ENCODE measurements at places on chromosomes 12 and 14.

- no peak for DNase-seq
Measured at GRCh38 chr12:117370588-117370987, 9.2 kb upstream of the NOS1 start.

GRCh38 chr12:15858353-15858752 is 23.8 kb upstream of the STRAP start:
- DNase-seq: no peak

DNA sequence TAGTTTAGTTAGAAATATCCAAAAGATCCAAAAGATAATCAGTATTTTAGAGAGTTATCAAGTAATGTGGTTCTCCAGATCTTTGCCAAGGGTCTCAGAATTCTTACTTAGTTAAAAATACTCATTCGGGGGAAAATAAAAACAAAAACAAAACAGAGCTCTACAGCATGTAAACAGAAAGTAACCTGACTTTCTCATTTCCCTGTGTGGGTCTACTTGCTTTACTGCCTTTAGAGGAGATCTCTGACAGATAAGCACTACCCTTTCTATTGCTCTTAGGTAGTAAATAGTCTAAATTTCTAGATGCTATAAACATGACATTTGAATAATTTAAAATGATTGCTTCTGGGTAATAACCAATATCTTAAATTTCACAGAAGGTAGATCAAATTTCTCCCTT is 371.8 kb downstream of the RPL10L start:
- no peak for DNase-seq

- DNase-seq: no peak
Measured at GRCh38 chr12:45703942-45704341, 25.6 kb upstream of the ARID2 start.

GRCh38 chr14:55272922-55273321 is 1.7 kb downstream of the FBXO34 start:
- no peak for DNase-seq

DNA sequence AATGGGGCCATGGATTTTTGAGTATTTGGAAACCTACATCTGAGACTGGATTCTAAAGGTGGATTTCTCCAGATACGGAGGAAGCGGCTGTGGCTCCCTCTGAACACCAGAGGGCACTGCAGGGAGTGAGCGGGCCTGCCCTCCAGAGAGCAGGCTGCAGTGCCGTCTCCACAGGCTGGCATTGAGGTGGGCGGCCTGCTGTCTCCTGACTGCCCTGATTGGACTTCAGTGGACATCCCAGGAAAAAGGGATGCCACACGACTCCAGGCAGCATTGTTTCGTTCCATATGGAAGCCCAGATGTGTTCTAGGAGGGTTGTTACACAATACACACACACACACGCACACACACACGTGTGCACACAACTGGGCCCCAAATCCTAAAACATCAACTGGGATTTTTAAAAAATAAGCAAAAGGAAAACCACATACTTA is 20.9 kb upstream of the ANO2 start:
- no peak for DNase-seq

DNA sequence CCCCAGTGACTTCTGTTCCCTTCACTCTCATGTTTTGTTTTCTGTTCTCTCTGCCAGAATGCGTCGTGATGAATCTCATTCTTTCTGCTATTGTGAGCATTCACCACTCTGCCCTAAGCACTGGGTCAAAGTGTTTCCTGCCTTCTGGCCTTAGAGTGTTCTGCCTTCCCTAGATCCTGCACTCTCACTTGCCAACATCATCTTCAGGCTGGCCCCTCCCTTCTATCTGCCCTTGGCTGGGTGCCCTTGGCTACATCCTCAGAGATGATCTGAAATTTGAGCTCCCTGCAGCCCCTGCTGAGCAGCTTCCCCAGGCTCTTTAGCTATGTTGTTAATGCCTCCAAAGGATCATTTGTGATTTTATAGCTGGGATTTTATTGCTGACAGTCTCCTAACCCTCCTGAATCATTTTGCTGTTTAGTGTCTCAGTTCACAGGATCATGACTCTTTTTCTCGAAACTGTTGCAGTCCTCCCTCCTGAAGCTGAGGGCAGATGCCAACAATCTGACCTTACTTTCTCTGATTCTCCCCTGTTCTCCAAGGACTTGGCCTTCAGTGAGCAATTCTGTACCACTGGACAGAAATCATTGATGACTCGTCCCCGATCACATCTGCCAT is 4.5 kb downstream of the DHRS2 start:
- DNase-seq: peak; percentile 72

DNA sequence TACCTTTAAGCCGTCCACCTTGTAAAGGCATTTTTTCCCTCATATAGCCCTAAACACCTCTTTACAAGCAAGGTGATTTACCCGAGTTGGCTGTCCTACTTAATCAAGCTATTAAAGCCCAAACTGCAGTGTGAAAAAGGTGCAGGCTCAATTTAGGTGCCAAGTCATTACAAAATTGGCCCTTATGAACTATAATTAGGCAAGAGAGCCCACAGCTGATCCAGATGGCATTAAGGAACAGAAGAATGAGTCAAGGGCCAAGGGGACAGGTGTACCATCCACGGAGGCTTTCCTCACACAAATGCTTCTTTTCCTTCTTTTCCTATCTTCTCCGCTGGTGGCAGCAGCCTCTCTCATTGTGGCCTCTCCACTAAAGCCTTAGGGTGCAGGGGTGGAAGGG is 90.5 kb downstream of the TTC8 start:
- no peak for DNase-seq

DNA sequence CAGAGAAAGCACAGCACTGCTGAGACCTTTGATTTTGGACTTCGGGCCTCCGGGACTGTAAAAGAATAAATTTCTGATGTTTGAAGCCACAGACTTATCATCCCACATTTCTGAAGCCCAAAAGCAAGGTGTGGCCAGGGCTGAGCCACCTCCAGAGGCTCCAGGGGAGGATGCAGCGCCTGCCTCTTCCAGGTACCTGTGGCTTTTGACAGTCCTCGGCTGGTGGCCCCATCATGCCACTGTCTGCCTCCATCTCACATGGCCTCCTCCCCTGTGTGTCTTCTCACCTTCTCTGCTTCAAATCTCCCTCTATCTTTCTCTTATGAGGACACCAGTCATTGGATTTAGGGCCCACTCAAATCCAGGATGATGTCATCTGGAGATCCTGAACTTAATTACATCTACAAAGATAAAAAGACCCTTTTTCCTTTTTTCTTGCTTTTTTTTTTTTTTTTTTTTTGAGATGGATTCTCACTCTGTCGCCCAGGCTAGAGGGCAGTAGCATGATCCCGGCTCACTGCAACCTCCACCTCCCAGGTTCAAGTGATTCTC is 15.4 kb downstream of the GSC start:
- no peak for DNase-seq

GRCh38 chr12:113142173-113142885 is 6.8 kb upstream of the RASAL1 start:
- DNase-seq: no peak

GRCh38 chr14:66152302-66152701 is 333.9 kb upstream of the CCDC196 start:
- no peak for DNase-seq

DNA sequence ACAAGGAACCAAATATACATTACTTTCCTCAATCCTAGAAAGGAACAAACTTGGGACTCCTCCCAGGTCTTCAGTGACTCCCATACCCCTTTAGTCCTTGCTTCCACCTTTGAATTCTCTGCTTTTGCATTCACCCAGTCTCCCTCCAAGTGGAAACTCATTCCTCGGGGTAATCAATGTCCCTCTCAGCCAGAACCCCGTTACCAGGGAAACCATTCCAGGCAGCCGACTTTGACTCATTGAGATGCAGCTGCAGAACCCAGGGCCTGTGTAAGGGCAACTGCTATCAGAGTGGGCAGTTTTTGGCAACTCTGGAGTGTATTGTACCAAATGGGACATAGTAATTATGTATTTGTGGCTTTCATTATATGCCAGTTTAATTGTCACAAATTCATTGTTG is 186.2 kb downstream of the NRXN3 start:
- DNase-seq: no peak

GRCh38 chr12:59834659-59835474 is 239.0 kb downstream of the SLC16A7 start:
- no peak for DNase-seq

GRCh38 chr12:16587110-16587453 is 18.9 kb downstream of the LMO3 start:
- no peak for DNase-seq

GRCh38 chr12:75816897-75817296 is 214.7 kb downstream of the PHLDA1 start:
- DNase-seq: no peak

DNA sequence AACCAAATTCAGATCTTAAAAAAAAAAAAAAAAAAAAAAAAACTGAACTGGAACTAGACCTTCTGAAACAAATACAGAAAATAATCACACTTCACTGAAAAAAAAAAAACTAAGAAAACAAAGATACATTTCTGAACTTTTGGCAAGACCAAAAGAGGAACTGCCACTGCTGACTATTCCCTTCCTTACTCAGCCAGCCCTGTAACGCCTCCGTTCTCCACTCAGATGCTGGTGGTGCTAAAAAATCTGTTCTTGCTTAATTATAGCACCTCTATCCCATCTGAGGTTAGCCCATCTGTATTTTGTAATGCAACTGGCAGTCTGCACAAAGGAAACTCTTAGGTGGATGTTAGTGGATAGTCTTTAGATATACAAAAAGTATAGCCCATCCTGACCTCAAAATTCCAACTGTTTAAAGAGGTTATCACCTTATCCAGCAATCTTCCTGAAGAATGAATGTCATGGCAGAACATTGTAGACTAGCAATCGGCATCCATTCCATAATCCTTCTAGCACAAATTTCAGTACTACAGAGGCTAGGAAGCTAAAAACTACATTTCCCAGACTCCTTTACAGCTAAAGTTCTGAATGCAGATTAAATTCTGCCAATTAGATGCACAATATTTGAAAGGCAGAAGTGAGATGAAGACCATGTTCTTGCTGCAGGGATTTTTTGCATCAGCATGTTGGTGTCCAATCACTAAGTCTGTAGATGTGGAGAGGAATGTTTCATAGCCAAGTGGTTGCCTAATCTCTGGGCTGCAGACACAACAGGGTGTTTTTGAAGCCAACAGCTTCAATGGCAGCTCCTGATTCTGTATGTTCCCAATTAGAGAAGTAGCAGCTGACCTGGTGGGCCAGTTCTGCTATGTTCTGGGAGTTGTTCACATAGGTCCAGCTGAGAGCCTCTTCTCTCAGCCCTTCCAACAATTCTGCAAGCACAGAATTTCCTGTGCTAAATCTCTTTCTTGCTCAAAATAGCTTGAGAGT is 5.7 kb downstream of the MAP3K9 start:
- no peak for DNase-seq

DNA sequence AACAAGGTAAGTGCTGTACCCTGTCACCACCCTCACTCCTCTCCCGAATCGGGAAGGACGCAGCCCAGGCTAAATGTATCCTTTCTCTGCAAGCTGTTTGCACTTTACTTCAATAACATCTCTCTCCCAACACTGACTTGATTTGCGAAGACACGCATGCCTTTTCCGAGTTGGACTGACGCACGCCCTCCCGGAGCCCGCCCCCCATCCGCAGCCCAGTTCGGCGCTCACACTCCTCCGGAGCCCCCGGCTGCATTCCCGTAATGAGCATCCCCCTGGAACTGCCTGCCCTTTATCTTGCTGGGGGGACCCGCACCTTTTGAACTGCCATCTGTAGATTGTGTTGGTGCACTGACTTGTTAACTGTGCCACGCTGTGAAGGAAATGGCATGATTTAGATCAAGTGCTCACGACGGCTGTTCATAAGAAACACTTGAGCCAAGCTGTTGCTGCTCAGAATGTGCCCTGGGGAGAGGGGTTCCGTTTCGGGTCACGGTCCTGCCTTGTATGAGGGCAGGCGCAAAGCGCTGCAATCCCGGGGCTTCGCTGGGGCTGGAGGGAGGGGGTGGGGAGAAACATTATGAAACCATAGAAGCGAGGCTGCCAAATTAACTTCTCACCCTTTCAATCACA is 176.6 kb upstream of the CDKN3 start:
- DNase-seq: no peak

GRCh38 chr14:58736606-58737005 is 98.8 kb downstream of the DACT1 start:
- DNase-seq: no peak

DNA sequence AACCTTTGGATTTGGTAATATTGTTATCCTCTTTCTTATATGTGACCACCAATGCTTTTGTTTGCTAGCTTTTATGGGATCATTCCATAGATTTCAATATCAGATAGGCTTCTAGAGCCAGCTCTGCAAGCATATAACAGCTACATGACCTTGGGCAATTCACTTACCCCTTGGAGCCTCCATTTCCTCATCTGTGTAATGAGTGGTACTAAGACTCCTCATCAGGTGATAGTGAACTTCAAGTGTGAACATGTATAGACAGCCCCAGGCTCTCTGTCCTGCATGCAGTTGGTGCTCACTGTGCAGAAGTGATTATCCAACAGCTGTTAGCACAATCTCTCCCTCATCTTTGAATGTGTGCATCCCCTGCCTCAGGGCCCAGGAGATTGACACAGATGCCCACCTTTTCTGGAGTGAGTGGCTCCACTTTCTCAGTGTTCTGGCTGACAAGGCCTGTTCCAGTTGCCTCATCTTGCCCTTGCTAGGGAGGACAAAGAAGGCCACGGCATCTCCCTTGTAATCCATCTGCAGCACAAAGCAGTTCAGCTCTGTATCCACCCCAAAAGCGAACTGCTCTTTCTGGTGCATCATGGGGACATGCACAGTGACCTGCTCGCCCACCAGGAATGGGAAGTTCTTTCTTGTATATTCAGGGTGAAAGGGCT is 9.2 kb downstream of the SERPINA9 start:
- DNase-seq: no peak

DNA sequence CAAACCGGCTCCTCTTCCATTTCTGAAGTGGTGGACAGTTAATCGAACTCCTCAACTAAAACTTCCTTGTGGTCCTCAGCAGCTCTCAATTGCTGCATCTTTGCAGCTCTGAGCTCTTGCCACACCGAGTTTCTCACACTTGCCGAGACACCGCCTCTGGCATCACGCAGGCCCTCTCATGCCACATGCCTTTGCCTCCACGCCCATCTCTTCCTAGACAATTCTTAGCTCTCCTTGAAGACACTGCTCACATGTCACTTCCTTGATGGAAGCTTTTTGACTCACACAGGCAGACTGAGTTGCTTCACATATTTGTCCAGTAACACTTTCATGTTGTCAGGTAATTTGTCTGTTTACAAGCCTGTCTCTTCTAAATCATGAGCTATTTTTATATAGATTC is 29.2 kb downstream of the KCNA1 start:
- DNase-seq: no peak

GRCh38 chr14:67575684-67576083 is 24.4 kb downstream of the PIGH start:
- no peak for DNase-seq

GRCh38 chr12:96098631-96099030 is 63.2 kb upstream of the LTA4H start:
- DNase-seq: no peak

- no peak for DNase-seq
Measured at GRCh38 chr14:25349269-25349668, 299.3 kb upstream of the STXBP6 start.

DNA sequence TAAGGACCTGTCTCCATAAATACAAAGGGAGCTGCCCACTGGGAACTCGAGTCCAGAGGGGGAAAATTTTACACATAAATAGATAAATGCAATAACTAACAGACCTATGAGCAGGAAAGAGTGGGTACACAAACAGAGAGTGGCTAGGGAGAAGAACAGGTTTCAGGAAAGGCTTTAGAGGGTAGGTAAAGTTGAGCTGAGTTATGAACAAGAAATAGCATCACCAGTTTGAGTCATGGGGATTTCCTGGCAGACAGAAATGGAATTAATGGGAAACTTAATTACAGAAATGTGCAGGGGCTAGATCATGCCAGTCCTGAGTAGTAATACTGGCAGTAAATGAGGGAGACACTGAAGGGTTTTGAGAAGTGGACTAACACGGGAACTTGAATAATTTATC is 58.0 kb upstream of the CCDC175 start:
- no peak for DNase-seq

Measured in fibroblast of skin of left quadriceps (primary cell).